HFF-Myc (cell line): ENCODE measurements at places on chromosomes 12 and 14.

DNA sequence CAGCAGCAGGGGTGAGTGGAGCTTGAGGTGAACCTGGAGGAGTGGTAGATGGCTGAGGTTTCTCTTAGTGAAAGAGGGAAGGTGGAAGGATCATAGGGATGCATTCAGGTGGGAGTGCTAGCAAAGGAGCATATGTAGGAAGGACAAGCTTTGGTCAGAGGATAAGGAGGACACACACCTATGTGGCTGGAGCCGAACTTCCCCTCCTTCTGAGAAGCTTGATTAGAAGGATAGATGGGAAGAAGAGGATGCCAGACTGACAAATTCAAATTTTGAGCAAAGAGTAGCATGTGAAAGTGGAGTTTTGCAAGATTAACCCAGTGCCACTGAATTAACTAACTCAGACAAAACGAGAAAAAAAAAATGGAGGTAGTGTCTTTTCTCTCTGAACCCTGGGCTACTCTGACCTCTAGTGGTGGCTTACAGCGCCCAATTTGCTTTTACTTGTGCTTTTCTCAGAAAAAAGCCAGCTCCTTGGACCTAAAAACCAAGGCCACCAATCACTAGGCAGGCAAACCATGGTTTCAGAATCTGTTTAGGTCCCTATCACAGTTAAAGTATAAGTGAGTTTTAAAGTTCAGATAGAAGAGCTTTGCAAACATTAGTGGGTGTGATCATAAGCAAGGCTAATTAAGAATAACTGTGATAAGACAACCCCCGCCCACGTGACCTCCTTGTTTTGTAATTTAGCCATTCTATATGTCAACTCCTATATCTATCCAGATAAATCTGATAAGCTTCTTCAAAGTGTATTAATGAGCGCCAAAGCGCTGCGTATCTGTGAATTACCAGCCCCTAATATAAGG, 15.5 kb downstream of the EMP1 start:
- no peak for DNase-seq

GRCh38 chr12:16163146-16163545, 114.3 kb downstream of the SLC15A5 start:
- no peak for DNase-seq

DNA sequence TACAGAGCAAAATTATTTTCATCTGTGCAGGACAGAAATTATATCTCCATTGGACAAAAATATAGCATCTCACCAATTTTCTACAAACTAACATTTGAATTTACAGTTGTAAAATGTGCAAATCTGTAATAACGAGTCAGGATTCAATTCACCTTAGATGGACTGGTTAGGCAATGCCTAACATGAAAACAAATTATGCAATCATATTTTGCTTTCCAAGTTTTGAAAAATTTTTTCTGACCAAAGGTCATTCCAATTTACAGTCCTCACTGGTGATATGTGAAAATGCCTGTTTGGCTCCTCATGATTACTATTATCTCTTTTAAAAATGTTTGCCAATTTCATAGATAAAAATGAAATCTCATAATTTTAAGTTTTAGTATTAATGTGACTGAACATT, 6.5 kb upstream of the CPM start:
- no peak for DNase-seq

GRCh38 chr14:95769976-95770375, 56.1 kb upstream of the TCL1A start:
- no peak for DNase-seq

DNA sequence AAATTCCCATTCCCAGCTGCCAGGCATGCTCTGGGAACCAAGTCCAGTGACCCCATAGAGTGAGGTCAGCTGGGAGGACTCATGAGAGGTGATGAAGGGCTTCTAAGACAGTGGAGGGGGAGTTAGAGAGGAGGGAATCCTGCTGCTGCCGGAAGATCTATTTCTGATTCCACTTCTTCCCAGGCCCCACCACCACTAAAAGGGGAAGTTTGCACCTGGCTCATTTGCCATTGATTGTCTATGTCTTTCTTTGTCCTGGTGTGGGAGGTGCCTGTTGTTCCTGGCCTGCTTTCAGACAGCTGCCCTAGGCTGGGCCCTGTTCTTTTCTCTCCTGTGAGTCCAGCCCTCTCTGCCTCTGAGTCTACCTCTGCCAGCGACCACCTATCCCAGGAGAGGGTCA, 3.0 kb upstream of the KRT6A start:
- DNase-seq, result no peak

DNA sequence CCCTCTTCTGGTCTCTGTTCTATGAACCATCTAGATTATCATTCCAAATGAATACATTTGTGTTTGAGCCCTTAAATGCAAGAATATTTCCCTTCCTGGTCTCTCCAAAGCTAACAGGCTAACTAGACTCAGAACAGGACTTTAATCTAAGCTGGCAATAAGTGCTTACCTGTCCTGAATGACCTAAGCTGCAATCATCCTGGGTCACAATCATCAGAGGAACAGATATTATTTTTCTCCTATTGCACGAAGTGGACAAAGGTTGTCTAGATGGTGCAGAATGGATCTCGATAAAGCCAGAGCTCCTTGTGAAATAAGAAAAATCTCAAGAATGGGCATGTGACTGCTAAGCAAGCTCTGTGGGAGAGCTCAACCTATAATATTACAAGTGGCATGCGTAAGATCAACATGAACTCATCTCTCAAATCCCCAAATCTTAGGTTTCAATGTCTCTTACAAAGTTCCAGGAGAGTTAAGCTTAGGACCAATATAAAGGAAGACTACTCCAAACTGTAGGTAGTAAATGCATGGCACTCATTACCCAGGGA, 10.6 kb upstream of the NUMB start:
- DNase-seq, result no peak
